GM13976 (cell line): ENCODE measurements at places on chromosomes 16 and 17.

DNA sequence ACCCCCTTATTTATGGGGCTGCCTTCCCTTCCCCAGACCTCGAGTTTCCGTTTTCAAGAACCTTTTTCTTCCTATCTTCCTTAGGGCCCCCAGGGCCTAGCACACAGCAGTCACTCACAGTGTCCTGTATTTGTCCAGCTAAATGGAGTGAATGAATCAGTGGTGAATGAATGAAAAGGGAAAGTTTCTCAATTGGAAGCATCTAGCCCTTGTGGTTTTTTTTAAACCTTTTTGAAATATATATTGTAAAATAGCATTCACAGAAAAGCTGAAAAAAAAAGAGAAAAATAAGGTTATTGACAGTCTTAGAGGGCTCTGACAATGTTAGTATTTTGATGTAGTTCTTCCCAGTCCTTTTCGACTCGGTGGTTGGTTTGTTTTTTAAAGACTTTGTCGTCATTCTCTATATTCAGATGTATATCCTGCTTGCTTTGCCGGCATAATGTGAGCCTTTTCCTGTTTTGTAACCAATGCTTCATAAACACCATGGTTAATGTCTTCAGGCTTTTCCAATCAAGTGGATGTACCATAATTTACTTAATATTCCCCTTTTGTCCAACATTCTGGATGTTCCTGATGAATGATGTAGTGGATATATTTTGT, 45.3 kb downstream of the RAI1 start:
- no peak for DNase-seq

DNA sequence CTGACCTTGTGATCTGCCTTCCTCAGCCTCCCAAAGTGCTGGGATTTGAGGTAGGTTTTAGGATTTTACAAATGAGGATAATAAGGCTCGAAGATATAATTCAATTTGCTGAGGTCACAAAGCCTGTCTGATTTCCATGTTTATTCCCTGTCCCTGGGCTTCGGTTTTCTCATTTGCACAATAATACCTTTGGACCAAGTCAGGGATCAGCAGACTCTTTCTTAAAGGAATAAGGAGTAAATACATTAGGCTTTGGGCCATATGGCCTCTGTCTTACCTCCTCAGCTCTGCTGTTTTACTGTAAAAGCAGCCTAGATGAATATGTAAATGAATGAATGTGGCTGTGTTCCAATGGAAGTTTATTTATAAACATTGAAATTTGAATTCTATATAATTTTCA, 442.8 kb downstream of the HS3ST4 start:
- DNase-seq, result no peak

GRCh38 chr16:8730335-8730915, 56.0 kb downstream of the ABAT start:
- DNase-seq, result no peak

- no peak for DNase-seq
These were observed 52.8 kb downstream of the SOCS1 start for GRCh38 chr16:11203111-11203623.

DNA sequence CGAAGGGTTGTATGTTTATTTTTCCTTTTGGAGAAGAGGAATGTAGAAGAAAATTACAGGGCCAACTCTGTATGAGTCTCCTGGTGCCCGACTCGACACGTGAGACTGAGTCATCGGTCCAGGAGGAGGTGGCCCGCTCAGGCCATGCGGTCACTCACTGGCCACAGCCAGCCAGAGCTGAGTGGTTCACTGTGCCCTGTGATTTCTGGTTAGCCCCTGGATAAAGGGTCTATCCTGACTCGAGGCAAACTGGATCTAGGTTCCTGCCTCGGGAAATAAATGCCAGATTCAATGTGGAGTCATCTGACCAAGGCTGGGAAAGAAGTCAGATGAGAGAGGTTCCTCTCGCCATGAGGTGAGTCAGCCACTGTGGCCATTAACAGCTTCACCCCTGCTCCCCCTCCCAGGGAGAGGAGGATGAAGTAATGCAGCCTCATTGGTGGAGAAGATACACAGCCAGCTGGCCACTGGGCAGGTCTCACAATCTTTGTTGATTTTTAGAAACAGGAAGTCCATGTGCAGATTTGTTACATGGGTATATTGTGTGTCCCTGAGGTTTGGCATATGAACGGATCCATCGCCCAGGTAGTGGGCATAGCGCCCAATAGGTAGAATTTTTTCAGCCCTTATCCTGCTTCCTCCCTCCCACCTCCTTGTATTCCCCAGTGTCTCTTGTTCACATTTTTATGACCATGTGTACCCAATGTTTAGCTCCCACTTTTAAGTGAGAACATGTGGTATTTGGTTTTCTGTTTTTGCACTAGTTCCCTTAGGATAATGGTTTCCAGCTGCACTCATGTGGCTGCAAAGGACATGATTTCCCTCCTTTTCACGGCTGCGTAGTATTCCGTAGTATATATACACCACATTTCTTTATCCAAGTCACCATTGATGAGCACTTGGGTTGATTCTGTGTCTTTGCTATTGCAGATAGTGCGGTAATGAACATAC, 21.7 kb upstream of the USP36 start:
- no peak for DNase-seq

GRCh38 chr16:55510185-55510805, 1.4 kb downstream of the LPCAT2 start:
- DNase-seq, result no peak

GRCh38 chr17:830950-831349, 48.8 kb downstream of the MRM3 start:
- no peak for DNase-seq

GRCh38 chr17:10116753-10117420, 81.5 kb downstream of the GAS7 start:
- no peak for DNase-seq

DNA sequence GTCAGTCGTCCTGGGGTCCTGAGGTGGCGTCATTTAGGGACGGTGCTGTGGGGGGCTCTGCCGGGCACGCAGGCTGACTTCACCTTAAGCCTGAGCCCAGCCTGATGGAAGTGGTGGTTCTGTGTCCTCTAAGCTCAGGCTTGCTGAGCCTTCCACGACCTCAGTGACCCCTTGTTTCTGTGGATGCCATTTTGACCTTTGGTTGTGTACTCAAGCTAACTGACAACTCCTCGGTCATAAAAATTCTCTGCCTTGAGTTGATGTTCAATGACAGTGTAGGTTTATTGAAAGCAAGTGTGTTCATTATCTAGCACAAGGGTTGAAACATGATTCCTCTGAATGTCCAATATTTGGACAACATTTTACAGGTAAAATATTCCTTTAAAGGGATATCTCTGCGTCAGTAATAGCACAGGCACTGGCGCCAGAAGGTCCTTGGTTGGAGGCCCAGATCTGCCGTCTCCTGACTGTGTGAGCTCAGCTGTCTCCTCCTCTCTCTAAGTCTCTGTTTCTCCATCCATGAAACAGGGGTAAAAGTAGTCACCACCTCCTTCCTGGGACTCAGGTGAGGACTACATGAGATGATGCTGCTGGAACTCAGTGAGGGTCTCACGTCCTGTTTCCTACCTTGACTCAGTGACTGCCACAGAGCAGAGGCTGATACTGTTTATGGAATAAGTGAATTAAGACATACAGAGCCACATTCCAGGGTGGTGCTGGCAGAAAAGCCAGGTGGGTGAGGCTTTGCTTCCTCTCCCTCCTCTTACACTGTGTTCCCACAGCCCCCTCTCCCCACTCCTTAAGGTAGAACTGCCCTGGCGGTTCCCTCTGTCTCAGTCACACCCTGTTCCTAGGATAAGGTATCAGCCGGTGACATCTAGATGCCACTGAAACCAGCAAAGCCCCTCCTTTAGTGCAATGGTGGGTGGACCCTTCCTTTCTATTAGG, 75.7 kb downstream of the IRF8 start:
- DNase-seq, result no peak

GRCh38 chr17:19720631-19721426, 4.4 kb upstream of the SLC47A2 start:
- no peak for DNase-seq

DNA sequence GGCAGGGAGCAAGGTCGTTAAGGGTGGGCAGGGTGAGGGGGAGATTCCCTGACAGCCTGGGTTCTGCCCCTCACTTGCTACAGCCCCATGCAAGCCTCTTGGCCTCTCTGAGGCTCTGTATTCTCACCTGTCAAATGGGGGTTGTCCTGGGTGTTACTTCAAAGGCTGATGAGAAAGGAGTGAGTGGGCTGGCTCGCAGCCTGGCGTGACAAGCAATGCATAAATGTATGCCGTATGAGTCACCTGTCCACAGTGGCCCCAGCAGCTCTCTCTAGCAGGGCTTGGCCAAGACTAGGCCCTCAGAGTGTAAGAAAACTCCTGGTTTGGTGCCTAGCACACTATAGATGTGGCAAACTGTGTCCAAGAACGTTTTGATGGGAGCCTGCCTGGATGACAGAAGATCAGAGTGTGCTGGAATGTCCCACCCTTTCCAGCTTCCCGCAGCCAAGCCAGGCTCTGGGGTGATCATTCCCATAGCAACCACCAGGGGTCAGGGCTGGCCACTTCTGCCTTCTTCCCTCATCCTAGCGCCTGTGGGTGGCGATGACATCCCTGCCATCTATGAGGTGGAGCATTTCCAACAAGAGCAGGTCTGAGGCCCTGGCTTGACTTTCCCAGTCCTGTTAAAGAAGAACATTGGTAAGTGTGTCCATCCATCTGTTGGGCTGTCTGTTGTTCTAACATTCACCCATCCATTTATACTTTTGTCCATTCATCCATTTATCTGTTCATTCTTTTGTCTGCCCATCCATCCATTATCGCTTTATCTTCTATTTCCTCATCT, 37.2 kb upstream of the ADGRG1 start:
- peak; percentile 75 for DNase-seq

DNA sequence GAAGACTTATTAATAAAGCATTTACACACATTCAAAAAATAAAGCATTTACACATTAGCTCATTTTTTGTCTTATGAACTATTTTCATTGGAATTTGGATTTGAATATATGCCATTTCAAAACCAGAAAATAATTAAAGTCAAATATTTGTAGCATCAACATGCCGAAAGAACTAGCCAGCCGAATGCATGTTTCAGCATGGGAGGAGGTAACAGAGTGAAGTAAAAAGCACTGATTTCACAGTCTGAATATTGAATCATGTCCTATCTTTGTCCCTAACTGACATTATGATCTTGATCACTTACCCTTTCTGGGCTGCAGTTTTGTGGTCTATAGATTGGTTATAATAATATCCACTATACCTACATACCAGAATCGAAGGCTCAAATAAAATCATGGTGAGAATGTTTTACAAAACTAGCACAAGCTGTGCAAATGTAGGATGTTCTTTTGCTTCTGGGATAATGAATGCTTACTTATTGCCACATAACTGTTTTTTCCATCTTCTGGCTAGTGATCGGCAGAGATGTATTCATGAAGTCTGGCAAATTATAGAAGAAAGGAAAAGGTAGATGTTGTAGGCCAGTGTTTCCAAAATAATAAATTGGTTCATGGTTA, 84.7 kb downstream of the TUBD1 start:
- DNase-seq, result no peak

GRCh38 chr17:64174686-64175456, 44.9 kb upstream of the ERN1 start:
- DNase-seq, result no peak

DNA sequence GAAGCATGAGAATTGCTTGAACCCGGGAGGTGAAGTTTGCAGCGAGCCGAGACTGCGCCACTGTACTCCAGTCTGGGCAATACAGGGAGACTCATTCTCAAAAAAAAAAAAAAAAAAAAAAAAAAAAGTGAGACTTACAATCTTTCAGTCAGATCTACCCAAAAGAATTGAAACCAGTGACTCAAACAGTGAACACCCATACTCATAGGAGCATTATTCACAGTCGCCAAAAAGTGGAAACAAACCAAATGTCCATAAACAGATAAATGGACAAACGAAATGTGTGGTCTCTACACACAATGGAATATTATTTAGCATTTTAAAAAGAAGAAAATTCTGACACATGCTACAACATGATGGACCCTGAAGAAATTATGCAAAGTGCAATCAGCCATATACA, 9.1 kb upstream of the SCNN1B start:
- no peak for DNase-seq

DNA sequence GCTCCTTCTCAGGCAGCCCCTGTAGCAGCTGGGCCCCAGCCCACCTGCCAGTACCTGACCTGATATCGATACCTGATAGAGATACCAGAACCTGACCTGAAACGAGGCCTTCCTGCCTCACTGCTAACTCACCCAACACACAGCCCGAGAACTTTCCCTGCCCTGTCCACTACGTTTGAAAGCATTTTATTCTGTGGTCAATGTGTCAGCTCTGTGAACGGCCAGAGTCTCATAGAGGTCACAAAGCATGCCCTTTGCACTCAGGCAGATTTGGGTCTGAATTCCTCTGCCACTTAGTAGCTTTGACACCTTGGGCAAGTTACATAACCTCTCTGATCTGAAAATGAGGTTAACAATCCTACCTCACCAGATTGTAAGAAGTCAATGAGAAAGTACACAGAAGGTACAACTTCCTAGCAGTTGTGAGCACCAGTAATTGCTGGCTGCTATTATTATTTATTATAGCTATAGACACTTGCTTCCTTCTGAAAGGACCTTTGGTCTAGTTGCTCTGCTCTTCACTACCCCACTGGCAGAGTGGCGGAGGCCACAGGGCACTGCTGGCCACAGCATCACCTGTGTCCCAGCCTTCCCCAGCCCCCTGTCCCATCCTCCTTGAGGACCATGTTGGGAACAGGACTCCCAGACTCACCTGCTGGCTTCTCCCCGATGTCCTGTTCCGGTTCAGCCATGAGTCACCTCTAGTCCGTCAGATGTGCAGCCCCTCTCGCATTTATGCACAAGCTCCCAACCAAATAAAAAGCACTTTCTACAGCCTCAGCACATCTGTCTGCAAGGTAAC, 895 bp downstream of the ANKRD40CL start:
- DNase-seq, result peak; percentile 6

- DNase-seq, result no peak
These were observed 13.7 kb downstream of the CTRB2 start for GRCh38 chr16:75193265-75193650.

GRCh38 chr16:65717846-65718245, 596.0 kb upstream of the CDH11 start:
- no peak for DNase-seq
